ENCODE measurements at places on chromosomes 7 and 10.

- no peak for DNase-seq
These were observed 1077.8 kb downstream of the KCNMA1 start for GRCh38 chr10:76559892-76560220.

GRCh38 chr10:68666280-68666760 lies 54.7 kb upstream of the CCAR1 start:
- DNase-seq, result no peak

DNA sequence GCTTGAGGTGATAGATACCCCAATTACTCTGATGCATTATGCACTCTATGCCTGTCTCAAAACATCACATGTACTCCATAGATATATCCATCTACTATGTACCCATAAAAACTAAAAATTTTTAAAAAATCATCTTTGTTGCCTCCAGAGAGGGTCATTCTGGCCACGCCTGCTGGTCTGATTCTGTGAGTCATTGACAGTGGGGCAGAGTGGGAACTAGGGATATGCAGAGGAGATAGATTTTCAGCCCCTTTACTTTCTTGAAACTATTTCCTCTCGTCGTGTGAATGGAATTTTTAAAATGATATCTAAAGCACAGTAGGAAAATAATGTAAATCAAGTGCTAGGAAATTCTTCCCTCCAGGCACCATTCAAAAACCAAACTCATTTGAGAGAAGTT lies 715.0 kb upstream of the NRP1 start:
- DNase-seq, result no peak

DNA sequence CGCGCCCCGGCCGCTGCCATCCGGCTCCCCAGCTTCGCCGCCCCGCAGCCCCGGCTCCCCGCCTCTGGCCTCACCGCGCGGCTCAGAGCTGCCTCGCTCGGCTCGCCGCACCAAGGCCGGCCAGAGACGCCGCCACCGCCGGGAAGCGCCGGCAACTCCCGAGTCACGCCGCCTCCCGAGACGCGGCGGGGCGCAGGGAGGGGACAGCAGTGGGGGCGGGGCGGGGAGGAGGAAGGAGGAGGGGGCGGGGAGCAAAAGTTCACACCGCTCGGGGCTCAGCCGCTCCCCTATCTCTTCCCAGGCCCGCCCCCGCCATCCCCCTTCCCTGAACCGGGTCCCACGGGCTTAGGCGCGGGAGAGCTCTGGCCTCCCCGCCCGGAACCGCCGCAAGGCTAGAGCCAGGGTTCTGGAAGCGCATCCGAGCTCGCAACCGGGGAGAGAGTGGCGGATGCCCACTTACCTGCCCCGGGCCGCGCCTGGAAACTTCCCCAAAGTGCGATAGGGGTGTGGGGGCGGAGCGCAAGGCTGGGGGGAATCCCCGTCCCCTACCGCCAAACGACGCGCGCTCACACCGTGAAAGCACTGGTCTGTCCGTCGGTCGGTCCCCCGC lies 1.0 kb downstream of the CHST15 start:
- peak; percentile 49 for DNase-seq

DNA sequence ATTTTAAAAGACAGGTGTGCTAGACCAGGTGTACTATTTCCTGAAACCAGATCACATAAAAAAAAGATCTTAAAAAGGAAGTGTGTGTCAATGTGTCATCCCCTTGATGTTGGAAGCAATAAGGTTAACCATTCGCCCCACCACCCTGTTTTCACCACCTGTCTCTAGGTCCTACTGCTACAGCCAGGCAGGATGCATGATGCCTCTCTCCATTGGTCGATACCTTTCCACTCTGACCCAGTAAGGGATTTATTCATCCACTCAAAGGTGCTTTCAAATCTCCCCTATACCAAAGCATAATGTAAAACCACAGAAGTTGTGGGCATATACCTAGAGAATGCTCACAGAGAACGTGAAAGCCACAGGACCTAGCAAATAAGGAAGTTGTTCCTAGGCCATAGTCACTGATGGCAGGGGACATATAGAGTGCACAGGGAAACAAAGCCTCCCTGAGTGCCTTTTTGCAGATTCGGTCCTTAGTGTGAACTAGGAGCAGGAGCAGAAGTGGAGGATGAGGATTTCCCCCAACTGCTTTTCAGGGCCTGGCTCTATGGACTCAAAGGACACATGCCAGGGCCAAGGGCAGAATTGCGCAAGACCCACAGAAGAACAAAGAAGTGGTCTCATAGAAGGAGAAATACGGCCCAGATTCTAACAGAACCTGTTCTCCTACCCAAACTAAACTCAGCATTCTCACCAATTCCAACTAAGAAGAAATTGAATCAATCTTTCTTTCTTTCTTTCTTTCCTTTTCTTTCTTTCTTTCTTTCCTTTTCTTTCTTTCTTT lies 631.5 kb upstream of the NRP1 start:
- no peak for DNase-seq

DNA sequence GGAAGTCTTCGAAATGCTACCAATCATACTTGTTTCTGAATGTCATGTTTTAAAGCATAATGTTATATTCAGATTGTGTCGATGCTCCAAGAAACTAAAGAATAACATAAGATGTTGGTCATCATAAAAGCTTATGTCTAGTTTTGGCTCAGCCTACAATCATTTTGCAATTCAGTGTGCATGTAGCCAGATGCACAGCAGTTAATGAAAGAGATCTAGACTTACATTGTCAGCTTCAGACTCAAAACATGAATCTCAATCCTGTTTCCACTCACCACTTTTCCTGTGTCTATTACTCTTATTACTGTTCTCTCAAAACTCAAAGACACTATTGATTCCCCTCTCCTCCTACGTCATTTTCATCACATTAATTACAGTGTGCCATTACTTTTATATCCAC lies 21.4 kb downstream of the TMEM196 start:
- DNase-seq, result no peak

DNA sequence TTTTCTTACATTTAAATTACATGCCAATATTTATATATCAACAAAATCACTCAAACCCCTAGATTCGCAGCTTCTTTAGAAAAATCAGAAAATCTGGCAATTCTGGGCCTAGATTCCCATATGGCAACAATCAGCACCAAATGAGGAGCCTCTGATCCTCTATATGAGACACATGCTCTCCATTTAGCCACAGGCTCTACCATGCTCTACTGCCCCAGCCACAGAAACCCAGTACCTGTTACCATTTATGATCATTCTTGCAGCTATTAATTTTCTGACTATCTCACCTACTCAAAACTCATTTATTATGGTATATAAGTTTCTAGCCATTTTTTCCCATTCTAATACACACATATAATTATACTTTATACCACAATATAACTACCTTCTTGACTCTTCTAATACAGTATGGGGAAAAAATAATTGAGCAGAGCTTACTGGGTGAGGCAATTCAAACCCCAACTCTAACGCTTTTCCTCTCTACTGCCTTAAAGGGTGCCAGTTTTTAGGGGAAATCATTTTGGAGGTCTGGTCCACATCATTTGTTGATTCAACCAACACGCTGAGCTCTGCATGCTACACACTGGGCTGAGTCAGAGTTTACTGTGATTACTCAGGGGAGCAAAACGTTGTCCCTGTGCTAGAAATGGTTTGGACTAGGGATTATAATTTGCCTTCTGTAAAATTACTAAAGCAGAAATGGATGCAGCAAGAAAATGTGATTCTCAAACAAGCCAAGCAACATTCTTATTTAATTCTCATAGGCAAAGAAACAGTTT lies 11.6 kb downstream of the PDLIM1 start:
- no peak for DNase-seq

DNA sequence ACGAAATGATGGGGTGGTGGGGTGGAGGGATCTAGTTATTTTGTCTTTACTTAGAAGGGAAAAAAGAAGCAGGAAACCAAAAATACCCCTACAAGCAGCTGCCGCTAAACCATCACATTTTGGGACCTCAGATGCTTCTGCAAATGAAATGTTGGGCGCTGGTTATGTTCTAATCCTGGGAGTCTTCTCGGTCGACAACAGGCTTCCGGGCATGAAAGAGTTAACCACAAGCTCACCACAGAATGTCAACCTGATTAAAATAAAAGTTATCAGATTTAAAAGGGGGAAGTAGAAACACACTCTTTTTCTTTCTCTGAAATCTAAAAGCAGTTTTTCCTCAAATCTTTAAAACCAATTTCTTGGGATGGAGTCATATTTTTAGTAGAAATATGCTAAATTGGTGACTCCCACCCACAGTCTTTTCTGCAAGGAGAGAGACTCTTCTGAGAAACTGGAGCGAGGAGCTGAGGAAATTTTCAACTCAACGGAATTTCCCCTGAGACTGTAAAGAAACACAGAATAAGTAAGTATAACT lies 16.8 kb downstream of the IL2RA start:
- peak; percentile 59 for DNase-seq

DNA sequence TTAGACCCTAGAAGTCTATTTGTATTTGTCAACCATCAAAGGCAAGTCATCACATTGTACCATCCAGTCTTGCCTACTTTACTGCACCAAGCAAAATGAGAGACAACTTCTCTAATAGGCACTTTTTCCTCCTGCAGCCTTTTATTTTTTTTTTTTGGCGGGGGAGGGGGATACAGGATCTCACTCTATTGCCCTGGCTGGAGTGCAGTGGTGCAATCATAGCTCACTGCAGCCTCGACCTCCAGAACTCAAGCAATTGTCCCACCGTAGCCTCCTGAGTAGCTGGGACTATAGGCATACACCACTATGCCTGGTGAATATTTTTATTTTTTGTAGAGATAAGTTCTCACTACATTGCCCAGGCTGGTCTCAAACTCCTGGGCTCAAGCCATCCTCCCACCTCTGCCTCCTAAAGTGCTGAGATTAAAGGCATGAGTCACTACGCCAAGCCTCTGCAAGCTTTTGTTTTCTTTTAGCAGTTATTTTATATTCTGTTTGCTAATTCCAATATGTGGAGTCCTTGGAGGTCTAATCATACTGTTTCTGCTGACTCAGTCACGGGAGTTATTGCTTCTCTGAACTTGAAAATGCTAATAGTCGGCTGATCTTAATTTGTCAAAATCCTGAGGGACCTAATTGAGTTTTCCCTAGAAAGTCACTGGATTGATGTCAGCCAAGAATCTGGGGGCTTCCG lies 14.2 kb downstream of the KPNA7 start:
- DNase-seq, result no peak

GRCh38 chr10:72062382-72062781 lies 26.0 kb downstream of the SPOCK2 start:
- no peak for DNase-seq

GRCh38 chr10:114393482-114393881 lies 10.8 kb downstream of the AFAP1L2 start:
- no peak for DNase-seq

DNA sequence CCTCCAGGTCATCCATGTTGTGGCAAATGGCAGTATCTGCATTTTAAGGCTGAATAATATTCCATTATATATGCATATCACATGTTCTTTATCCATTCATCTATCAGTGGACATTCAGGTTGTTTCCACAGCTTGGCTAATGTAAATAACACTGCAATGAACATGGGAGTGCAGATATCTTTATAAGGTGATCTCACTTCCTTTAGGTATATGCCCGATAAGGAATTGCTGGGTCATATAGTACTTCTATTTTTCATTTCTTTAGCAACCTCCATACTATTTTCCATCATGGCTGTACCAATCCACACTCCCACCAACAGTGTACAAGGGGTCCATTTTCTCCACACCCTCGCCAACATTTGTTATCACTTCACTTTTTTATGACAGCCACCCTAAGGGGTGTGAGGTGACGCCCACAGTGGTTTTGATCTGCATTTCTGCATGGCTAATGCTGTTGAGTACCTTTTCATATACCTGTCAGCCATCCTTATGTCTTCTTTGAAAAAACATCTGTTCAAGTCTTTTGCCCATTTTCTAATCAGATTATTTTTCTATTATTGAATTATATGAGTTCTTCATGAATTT lies 18.9 kb downstream of the ABI1 start:
- no peak for DNase-seq

Data from activated CD4-positive, alpha-beta T cell treated with anti-CD3 and anti-CD28 coated beads for 48 hours (primary cell).